ENCODE measurements at places on chromosomes 5 and 9. TPM values are rescaled to one million over a fixed set of nuclear protein-coding genes. Genes with fewer than 3 reads are reported as not detected.

Gene SCGB3A1
- total RNA-seq = not detected

Gene PIP5K1B
- total RNA-seq = under 0.01 TPM

Gene FGF10
- not detected for total RNA-seq

Gene STC2
- total RNA-seq = 487 TPM

Gene PCSK5
- 10.7 TPM for total RNA-seq

Gene BARX1
- total RNA-seq = not detected

Gene FAM81B
- total RNA-seq = not detected

Gene MARVELD2
- 0.30 TPM for total RNA-seq

Gene CCDC107
- total RNA-seq = 13.7 TPM

Gene DNAJA1
- 120 TPM for total RNA-seq

Measured in smooth muscle cell of the umbilical artery (primary cell).